ENCODE measurements at places on chromosomes 6 and 20. TPM values are rescaled to one million over a fixed set of nuclear protein-coding genes. Genes with fewer than 3 reads are reported as not detected.
A peak's percentile ranks its signal among the peaks of the same experiment; 100 is the strongest.

GRCh38 chr6:98470821-98471220 is 363.6 kb upstream of the POU3F2 start:
- no peak for DNase-seq

DNA sequence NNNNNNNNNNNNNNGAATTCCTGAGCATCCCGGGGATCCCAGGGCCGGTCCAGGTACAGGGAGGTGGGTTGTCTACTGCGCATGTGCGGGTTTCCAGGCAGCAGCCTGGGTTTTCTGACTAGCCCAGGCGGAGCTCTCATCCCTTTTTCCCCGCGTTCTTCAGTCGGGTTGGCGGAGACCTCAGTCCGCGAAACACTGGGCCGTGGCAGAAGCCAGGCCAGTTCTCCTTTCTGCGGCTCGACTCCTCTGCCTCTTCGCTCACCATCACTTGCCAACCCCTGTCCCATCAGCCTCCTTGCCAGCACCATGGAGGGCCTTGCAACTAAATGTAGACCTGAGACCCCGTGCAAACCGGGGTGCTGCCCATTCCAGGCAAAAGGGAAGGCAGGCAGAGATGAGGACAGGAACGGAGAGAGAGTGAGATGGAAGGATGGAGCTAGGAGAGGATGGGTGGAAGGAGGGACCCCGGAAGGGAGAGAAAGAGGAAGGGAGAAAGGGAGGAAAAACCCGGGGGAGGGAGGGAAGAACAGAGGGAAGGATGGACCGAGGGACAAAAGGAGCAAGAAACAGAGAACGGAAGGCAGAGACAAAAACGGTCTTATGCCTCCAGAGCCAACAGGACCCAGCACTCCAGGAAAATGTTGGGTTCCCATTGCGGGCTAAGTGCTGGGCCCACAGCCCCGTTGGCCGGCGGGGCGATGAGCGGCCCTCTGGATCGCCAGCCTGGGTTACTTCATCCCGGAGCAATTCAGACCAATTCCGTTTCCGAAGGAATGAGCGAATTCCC is 445.4 kb upstream of the DEFB115 start:
- DNase-seq, result no peak

DNA sequence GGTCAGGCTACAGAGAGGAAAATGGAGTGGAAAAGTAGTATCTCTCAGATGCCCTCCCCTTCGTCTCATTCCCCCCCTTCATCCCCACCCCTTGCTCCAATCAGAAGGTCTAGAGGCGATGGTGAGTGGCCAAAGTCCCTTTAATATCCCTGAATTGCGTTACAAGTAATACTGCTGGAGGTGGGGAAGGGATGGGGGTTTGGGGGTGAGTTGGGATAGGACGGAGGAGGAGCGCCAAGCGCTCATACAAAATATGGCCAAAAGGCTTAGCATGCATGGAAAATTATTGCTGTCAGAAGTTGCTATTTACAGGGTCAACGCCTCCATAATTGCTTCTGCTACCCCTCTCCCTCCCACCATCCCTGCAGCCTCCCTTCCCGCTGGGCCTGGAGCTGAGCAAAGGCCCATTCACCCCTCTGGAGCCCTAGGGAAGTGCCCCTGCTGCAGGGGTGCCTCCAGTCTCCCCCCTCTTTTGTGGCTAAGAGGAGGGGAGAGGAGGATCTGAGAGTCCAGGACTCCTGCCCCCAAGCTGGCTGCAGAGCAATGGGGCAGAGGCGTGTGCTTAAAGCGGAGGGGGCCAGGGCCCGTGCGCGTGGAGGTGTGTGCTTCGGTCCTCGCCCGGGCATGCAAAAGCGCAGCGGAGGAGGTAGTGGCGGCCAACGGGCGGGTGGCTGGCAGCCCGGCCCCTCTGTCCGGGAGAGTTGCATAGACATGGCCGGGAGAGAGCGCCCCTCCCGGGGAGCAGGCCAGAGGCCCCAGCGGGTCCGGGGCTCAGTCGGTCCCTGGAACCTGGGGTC is 8.7 kb upstream of the SRXN1 start:
- DNase-seq, result no peak

DNA sequence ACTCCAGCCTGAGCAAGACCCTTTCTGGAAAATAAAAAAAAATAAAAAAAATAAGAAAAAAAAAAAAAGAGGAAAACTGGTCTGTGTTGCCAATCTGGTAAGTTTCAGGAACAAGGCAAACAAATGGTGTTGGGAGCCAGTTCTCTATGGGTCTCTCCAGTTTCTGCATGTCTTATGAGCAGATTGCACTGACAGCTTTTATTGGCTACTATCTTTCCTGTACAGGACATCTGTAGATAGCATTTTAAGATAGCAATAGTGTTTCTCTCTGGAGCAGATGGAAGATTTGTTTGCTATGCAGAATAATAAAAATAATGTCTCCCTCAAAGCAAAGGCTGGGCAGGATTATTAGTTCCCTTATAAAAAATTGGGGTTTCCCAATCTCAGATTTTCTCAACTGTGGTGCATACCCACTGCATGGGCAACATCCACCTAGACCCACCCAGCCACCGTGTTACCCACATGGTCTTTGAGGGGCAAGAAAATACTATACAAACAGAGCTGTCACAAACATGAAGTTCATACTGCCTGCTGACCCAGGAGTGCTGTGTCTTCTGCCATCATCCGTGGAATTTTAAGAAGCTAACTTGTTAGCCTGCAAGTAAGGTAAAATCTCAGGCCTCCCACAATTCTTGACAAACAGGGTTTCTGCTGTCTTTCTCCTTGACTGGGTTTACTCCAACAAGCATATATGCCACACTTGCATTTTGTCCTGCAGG is 9.5 kb downstream of the GMDS start:
- no peak for DNase-seq

DNA sequence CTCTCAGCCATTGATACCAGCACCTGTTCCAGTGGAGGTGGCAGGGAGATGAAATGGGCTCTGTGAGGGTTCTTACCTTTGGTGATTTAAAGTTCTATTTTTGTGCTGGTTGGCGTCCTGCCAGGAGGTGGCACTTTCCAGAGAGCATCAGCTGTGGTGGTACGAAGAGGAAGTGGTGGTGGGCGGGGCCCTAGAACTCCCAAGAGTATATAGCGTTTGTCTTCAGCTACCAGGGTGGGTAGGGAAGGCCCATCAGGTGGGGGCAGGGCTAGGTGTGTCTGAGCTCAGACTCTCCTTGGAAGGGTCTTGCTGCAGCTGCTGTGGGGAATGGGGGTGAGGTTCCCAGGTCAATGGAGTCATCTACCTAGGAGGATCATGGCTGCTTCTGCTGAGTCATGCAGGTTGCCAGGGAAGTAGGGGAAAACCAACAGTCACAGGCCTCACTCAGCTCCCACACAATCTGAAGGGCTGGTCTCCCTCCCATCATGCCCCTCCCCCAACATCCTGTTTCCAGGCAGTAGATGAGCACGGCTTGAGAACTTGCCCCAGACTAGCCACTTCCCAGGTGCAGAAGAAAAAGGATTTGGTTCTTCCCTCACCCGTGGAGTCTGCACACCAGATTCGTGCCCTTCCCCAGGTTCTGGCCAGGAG is 46.6 kb downstream of the MOXD1 start:
- no peak for DNase-seq

- DNase-seq, result no peak
Measured at GRCh38 chr20:56987986-56988385, 278.5 kb downstream of the BMP7 start.

DNA sequence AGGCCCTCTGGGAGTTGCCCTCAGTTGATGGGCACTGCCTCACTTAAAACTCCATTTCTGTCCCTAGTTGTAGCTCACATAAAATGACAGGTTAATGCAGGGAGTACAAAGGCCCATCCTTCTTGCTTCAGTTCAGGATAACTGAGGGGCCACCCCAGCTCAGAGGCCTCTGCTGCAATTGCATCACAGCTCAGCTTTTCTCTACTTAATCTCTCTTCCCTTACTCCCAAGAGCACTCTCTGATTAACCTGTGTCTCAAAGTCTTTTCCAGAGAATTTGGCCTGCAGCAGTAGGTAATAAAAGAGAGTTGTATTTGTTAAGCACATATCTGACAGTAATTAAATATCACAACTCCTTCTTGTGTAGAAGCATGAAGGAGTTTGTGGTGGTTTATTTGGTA is 40.9 kb upstream of the FLRT3 start:
- no peak for DNase-seq

GRCh38 chr20:9279918-9280401 is 211.1 kb downstream of the PLCB4 start:
- DNase-seq, result no peak

GRCh38 chr6:25006565-25007001 is 70.8 kb upstream of the RIPOR2 start:
- peak; percentile 40 for DNase-seq

DNA sequence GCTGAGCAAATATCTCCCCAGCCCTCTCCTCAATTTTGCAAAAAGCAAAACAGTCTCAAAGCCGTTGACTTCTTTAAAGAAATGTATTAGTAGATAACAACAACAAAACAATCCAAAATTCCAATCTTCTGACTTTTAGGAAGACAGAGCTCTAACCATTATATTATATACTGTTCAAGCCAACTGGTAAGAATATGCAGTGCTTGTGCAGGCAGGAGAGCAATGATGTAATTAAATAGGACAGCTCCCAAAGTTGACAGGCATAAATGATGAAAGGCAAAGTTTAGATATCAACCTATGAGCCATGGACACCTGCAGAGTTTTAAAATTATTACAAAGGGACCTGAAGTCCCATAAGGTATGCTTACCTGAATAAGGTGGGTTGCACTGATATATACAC is 16.6 kb upstream of the CEP85L start:
- no peak for DNase-seq

- peak; percentile 9 for DNase-seq
Measured at GRCh38 chr6:42783177-42783875, 1.5 kb downstream of the BICRAL start.

GRCh38 chr6:24355393-24355792 is 2.5 kb downstream of the DCDC2 start:
- DNase-seq, result no peak

DNA sequence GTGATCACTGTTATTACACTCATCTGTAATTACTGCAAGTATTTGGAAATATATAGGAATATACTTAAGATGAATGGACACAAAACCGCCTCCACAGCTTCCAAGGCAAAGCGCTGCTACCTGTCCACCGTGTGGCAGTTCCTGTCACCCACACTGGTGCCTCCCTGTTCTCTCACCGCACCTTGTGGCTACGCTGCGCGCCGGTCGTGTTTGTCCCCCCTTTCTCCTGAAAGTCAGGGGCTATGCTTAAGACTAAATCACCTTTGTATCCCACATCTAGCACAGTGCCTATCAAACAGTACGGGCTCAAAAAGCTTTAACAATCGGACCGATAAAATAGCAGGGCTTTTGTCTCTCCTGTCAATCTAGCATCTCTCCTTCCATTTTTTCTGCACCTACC is 23.0 kb downstream of the LY86 start:
- no peak for DNase-seq

- DNase-seq, result no peak
Measured at GRCh38 chr6:113741651-113742050, 115.5 kb upstream of the MARCKS start.

- DNase-seq, result no peak
Measured at GRCh38 chr6:142860498-142860897, 84.5 kb downstream of the HIVEP2 start.

DNA sequence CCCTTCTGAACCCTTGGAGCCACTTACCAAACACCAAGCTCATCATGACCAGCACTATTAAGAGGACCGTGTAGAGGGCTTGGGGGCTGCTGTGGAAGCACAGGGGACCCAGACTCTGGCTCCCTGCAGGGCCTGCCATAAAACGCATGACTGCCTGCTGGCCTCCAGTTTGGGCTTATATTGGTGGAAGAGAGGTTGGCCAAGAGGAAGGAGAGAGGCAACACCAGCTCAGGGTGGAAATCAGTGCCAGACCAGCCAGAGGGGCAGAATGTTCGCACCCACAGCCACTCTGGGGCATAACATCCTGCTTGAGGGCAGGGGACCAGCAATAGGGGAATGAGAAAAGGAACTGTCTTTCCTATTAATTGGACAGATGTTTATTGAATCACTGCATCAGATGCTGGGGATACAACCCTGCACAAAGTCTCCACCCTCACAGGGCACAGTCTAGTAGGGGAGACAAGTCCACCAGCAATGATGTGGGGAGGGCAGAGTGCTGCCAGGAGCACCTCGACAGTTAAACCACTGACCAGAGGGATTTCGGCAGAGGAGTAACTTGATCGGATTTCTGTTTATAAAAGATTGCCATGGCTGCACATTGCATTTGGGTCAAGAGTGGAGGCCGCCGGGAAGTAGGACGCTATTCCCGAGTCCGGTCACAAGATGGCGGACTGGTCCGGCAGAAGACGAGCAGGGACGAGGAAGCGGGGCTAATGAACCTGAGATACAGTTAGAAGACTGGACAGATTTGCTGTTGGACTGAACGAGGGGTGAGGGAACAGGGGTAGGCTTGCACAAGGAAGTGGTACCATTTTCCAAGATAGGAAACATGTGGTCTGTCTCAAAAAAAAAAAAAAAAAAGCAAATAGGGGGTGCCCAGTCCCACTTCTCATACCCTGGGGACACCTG is at the start of gene LY6G5C:
Gene LY6G5C, minus strand, starts transcription at position 842 of the 909 bp plus-strand sequence. Its CDS starts 694 bp downstream, at position 148.
- peak; percentile 52 for DNase-seq

GRCh38 chr6:79964607-79965081 is 17.3 kb upstream of the ELOVL4 start:
- DNase-seq, result no peak

- DNase-seq, result no peak
Measured at GRCh38 chr20:39853050-39853449, 836.0 kb downstream of the MAFB start.

GRCh38 chr6:50977796-50978195 is 159.1 kb downstream of the TFAP2B start:
- no peak for DNase-seq

- no peak for DNase-seq
Measured at GRCh38 chr6:40629463-40629862, 42.3 kb upstream of the LRFN2 start.

- DNase-seq, result no peak
Measured at GRCh38 chr20:37480919-37481318, 40.1 kb upstream of the NNAT start.

GRCh38 chr6:145189836-145190235 is 545.5 kb downstream of the EPM2A start:
- DNase-seq, result no peak

DNA sequence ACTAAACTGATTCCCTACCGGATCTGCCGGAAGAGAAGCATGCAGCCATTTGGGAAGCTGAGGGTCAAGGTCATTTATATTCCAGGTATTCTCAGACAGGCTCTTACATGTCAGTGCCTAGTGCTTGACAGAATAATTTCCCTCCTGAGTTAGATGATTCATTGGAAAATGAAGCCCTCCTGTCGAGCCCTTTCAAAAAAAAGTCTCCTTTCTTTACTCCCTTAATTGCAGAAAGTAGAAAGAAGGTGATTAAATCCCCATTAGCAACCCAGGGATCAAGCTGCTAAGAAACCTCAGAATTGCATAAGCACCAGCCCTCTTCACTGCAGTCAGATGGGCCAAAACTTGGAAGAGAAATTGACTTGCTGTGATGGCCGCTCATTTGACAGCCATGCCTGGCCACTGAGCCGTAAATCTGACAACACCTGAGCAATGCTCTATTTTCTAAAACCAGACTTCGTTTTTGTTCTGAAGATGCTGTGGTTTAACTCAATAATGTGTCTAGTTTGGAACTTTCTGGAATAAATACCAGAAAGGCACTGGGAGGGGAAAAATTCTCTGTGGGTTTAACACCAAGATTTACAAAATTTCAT is 61.0 kb upstream of the ARMH2 start:
- DNase-seq, result no peak

Gene OR2B6
- not detected for total RNA-seq

Gene SNX21
- total RNA-seq, result 133 TPM

Gene TAF4
- total RNA-seq, result 11.0 TPM

Gene ARHGAP18
- 24.8 TPM for total RNA-seq

Gene ACSS1
- 31.7 TPM for total RNA-seq

Gene PNLDC1
- total RNA-seq, result not detected

Gene TRIM10
- total RNA-seq, result not detected

Gene TCFL5
- 6.2 TPM for total RNA-seq

Gene MAS1
- total RNA-seq, result 0.14 TPM

Gene LZTS3
- 18.1 TPM for total RNA-seq

All from thoracic aorta (tissue), 2 donors.